ENCODE measurements at places on chromosomes 16 and 17.

- peak; percentile 22 for DNase-seq
Observed at GRCh38 chr17:75996665-75997590, 3.7 kb upstream of the CDK3 start.

GRCh38 chr17:6639586-6640535, 650 bp downstream of the KIAA0753 start:
- DNase-seq: no peak

- peak; percentile 68 for DNase-seq
Observed at GRCh38 chr16:75789237-75789636, 62.9 kb upstream of the CPHXL start.

- DNase-seq: no peak
Observed at GRCh38 chr16:48232493-48233040, 11.5 kb upstream of the LONP2 start.

GRCh38 chr16:51084074-51084928, 66.8 kb downstream of the SALL1 start:
- DNase-seq: no peak
